SHP77 (cell line): ENCODE measurements at places on chromosomes 1 and 21.

DNA sequence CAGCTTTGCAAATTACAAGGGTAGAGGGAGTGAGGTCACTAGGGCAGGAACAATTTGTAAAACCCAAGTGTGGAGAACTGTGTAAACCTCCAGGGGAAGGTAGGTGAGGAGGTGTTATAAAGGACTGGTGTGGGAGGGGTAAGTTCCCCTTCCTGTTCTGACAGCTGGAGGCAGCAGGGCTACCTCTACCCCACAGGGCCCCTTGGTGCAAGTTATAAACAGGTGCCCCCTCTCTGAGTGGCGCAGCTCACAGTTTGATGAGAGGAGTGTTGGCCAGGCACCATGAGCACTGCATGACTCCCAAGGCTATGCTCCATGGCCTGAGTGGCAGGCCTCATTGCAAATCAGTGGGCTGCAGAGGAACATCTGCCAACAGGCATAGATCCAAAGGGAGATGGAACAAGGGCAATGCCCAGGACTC, 41.0 kb downstream of the MFSD2A start:
- DNase-seq: no peak

DNA sequence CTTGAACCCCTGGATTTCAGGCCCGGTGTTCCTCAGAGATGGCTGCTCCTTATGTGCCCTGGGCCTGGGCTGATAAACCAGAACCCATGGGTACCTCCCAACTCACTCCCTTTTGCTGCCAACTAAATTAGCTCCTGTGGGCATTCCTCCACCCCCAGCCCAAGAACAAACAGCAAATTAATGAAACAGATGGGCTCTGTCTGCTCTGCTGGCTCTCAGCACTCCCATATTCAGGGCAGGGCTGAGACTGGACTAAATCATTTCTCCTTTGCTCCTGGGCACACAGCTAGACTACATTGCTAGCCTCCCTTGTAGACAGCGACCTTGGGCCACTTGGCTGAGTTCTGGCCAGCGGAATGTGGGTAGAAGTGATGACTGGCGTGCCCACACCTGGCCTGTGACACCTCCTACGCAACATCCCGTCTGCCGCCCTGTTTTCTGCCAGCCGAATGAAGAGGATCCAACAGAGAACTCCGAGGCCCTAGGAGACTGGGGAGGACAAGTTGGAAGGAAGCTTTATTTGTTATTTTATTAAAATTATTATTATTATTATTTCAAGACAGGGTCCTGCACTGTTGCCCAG, 101.9 kb upstream of the DISP3 start:
- DNase-seq: no peak

DNA sequence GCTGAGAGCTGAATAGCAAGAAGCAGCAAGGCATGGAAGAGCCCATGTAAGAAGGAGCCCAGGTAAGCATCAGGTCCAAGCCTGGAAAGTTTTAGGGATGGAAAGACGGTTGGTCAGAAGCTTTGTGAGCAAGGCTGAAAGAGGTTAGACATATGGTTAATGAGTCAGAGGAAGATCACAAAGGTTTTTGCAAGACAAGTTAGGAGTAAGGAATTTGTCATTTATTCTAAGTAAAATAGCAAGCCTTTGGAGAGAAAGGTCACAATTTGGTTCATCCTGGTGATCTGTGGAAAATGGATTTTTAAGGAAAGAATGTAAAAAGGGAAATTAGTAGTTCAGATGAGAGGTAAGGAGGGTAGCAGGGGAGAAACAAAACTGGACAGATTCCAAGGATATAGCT, 106.7 kb downstream of the DPYD start:
- no peak for DNase-seq

DNA sequence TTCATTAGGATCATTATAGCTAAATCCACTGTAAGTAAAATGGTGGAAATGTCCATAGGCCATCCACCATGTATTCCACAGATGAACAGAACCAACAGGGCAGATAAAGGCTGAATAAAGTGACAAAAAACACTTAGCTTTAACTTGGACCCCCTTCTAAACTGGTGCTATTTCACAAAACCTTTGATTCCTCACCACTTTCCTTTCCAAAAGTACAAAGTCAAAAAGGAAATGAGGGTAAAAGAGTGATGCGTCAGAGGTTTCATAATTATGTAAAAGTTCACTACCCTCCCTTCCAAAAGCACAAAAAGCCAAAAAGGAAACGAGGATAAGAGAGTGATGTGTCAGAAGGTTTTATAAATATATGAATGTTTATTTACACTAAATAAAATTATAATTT, 172.2 kb downstream of the TBX15 start:
- no peak for DNase-seq

- no peak for DNase-seq
Measured at GRCh38 chr1:24226749-24227148, 39.7 kb upstream of the IFNLR1 start.

DNA sequence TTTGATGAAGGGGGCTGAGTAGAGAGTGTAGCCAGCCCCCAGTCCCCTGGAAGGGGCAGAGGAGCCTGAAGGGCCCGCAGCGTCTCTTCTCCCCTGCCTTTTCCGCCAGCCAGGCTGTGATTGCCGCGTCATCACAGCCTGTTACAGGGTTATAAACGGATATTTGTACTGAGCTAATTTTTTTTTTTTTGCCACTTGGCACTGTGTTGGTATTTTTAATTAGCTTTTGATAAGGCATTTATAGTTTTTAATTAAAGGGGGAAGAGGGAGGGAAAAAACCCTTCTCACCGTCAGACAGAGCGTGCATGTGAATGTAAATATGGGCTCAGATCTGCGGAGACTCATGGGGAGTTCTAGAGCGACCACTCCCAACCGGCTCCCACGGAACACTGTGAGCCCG, 97.7 kb upstream of the ACTL8 start:
- no peak for DNase-seq
